ENCODE measurements at places on chromosomes 12 and 14.

DNA sequence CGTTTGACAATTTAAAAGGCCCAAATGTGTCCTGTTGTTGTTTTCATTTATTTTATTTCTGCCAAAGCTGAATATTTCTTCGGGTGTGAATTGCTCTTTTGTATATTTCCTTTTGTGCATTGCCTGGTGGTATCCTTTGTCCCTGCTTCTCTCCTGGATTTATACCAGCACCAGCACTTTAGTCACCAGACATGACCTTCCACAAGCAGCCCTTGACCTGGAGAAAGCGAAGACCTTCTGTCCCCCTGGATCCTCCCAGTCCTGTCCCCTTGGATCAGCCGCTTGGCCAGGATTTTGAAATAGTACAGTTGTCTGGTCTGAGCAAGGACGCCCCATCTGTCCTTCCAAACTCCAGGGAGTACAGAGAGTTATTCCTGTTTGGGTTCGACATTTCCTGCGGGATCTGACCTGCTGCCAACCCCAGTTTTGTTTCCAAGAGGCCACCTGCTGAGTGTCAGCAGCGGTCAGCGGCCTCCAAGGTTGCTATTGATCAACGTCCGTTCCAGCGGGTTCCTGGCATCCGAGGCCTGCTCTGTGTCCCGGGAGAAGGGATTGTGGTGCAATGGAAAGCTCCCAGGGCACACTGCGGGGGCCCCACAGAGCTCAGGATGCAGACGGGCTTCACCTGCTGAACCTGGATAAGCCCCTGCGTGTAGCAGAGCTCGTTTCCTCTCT lies 45.1 kb upstream of the CHGA start:
- no peak for DNase-seq

- DNase-seq = no peak
Measured at GRCh38 chr14:99889268-99889667, 96.1 kb downstream of the EML1 start.

DNA sequence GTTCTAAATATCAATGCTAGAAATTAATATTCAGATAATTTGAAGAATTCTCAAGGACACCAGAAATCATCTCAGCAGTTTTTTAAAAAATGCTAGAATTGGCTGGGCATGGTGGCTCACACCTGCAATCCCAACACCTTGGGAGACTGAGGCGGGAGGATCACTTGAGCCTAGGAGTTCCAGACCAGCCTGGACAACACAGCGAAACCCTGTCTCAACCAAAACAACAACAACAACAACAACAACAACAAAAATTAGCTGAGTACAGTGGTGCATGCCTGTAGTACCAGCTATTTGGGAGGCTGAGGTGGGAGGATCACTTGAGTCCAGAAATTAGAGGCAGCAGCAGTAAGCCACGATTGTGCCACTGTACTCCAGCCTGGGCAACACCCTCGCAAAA lies 3.2 kb upstream of the MDP1 start:
- DNase-seq = no peak

DNA sequence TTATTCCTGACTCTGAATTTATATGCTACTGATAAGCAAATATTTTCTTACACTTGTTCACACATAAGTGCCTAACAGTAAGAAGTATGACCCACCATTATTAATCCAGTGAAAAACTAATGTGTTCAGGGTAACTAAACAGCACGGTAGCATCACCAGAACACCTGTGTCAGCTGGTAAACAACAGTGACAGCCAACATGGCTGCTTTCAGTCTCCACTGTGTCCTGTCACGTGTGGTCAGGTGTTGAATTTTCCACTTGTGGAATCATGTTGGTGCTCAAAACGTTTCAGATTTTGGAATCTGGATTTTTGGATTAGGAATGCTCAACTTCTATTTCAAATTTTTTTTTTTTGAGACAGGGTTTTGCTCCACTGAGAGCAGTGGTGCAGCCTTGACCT lies 14.3 kb upstream of the ATP23 start:
- no peak for DNase-seq

- DNase-seq = peak; percentile 40
Measured at GRCh38 chr12:49331380-49332222, 5.4 kb downstream of the C1QL4 start.

DNA sequence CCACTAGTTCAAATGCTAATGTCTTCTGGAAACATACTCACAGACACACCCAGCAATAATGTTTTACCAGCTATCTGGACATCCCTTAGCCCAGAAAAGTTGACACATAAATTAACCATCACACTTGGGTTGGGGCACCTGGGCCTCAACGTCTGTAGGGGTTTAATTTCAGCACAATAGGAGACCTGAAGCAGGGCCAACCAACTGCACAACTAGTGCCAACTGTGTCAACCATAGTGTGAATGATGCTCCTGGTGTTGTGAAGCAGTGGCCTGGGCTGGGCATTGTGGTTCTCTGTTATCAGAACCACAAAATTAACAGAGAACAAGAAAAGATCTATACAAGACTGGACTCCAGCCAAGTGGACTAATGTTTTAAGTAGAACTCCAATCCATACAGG lies 106.7 kb upstream of the PPM1H start:
- DNase-seq = no peak

Data from AG09309 (cell line).